Neural progenitor cell (in vitro differentiated cells): ENCODE measurements at places on chromosomes 4 and X. TPM values are rescaled to one million over a fixed set of nuclear protein-coding genes. Genes with fewer than 3 reads are reported as not detected.
A peak's percentile ranks its signal among the peaks of the same experiment; 100 is the strongest.

PDE5A gene
- 20.4 and 32.4 TPM in 2 replicates for total RNA-seq

C4orf51 gene
- total RNA-seq = not detected in 2 replicates

DNA sequence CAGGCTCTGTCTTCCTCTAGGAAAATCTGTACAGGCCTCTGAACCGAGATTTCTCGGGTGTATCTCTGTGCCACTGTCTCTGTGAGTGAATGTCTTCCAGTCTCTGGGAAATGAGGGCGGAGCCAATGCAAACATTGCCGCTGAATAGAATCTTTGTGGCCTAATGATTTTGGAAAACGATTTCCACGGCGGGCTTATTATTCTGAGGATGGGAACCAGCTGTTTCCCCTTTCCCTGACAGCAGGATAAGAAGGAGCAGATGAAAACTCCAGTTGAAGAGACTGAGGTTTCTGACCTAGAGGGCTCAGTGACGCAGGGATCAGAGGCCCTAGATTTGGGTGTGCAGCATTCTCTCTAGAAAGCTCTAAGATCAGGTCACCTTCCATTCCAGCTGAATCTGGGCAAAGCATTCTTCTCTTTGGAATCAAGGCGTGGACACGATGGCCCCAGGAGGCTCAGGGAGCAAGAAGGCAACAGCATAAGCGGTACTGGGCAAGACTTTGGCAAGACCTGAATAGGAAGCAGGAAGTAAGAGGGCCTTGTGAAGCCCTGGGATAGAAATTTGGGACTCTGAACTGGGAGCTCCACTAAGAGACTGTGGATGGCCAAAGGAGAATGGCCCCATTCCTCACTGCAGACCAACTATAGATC, 47.3 kb downstream of the PJA1 start:
- no peak for DNase-seq

PITX2 gene
- total RNA-seq = 0.59 and 1.6 TPM in 2 replicates

DNA sequence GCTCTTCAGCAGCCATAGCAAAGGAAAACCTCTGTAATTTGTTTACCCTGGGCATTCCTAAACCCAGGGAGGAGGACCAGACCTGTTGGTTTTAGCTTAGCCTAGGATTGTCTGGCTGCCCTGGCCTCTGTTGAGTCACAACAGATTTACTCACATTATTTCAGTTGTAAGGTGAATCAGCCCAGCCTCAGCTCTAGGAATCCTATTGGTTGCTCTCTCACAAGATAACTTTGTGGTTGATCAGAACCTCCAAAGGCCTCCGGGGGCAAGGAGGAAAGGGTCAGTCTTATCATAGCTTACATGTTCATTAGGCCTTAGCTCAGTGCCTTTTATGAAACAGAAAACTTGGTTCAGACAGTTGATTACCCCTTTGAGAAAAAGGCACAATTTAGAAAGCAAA, 41.0 kb downstream of the PDK3 start:
- DNase-seq = no peak

GRCh38 chr4:118741301-118741855, 56.2 kb downstream of the METTL14 start:
- no peak for DNase-seq

GRCh38 chrX:140057001-140057411, 91.7 kb upstream of the CXorf66 start:
- peak; percentile 89 for DNase-seq

GRCh38 chr4:128393101-128393704, 105.6 kb upstream of the PGRMC2 start:
- no peak for DNase-seq

DNA sequence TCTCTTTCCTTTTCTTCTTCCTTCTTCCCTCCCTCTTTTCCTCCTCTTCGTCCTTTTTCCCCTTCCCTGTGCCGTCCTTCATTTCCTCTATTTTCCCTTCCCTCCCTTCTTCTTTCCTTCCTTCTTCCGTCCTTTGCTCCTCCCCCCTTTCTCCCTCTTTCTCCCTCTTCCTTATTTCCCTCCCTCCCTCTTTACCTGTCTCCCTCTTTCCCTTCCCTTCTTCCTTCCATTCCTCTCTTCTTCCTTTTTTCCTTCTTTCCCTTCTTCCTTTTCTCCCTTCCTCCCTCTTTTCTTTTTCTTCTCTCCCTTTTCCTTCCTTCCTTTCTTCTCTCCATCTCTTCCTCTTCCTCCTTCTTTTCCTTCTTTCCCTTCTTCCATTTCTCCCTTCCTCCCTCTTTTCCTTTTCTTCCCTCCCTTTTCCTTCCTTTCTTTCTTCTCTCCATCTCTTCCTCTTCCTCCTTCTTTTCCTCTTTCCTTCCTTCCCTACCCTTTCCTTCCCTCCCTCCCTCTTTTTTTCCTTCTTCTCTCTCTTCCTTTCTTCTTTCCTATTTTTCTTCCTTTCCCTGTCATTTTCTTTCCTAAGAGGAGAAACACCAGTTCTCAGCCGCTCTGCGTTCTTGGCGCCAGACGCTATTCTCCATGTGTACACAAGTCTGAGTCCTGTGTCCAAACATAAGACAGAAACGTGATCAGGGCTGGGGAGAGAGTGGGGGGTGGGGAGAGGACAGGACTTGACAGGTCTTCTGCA, 597.1 kb downstream of the MID1IP1 start:
- DNase-seq = no peak

GRCh38 chr4:85029453-85029852, 63.0 kb upstream of the WDFY3 start:
- DNase-seq = no peak

DNA sequence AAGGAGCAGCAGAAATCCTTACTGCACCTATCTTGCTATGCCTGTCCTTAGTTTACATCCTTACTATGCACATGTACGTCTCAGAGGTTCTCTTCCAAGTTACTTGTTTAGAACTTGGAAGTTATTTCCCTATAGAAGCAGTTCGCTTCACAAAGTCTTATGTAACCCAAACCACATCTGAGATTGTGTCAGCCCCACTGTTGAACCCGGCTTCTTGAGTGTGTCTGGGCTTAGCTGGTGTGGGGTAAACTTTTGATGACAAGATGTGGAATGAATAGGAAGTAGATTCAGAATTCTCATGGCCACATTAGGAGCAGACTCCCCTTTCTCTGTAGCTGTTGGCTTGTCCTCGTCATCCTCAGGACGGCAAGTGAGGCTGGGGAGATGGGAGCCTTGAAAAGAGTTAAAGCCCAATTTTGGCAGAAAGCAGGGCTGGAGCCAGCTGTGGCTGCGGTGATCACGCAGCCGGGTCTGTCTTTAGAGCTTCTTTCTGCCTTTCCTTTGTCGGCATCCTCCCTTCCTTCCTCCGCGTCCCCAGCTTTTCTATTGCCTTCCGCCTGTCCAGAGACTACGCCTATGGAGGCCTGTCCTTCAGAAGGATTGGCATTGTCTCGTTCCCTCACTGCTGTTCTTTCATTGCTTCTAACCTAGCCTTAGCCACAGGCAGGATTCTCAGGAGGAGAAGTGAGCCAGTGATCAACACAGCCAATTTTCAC, 23.0 kb upstream of the LIMCH1 start:
- DNase-seq = no peak

GAGE12J gene
- not detected in 2 replicates for total RNA-seq

DNA sequence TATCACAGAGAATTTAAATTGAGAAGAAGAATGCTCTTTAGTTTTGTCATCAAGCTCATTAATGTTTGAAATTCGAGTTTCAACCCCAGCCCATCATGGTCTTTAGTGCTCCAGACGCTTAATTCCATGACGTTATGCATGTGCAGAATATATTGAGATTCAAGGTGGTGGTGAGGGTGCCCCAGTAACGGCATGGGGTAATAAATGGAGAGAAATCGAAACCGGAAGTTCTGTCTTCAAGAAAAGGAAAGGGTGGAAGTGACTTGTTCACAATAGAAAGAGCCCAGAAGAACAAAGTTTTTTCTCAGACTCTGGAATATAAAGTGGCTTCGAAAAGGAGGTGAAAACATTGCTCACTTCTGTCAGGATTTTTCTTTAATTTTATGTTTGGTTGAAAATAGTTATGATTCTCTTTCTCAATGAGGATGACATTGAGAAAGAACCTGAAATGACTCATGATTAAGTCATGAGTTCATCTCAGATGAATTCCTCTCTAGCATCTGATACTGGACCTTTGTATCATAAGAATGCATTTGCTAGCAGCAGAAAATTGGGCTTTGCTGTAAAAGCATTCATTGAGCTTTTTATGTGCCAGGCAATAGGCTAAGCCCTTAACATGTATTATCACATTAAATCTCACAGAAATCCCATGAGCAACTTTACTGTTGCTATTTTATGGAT, 779 bp upstream of the DDX60L start:
- DNase-seq = no peak

DNA sequence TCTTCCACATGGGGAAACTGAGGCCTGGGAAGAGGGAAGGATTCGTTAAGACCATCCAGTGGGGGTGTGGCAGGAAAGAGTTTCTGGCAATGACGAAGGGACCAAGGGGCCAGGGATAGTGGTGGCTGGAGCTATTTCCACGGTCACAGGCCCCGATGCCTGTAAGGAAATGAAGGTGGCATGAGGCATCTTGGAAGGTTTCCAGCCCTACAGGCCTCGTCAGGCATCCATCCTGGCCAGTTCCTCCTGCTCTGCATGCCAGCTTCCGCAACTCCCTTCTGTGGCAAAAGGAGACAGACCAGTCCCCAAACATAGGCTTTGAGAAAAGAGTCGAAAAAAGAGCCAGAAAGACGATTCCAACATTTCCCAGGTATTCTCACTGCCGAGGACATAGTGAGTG, 9.2 kb upstream of the C4orf50 start:
- no peak for DNase-seq

- DNase-seq = no peak
Observed at GRCh38 chr4:3119464-3119863, 45.0 kb downstream of the HTT start.

GRCh38 chrX:107502316-107502715, 52.9 kb downstream of the FRMPD3 start:
- no peak for DNase-seq

DNA sequence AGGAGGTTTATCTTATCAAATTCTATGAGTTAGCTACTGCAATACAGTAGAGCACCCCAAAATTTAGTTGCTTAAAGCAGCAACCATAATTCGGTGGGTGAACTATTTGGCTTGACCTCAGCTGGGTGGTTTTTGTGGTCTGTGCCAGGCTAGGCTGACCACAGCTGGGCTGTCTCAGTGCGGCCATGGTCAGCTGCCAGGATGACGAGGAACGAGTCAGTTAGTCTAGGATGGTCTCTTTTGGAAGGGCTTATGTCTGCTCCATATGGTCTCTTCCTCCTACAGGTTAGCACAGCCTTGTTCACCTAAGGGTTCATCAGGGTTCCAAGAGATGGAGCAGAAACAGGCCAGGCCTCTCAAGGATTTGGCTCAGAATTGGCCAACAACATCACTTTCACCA, 210.4 kb downstream of the PALLD start:
- no peak for DNase-seq
